ENCODE measurements at places on chromosomes 1 and 21.
A peak's percentile ranks its signal among the peaks of the same experiment; 100 is the strongest.

DNA sequence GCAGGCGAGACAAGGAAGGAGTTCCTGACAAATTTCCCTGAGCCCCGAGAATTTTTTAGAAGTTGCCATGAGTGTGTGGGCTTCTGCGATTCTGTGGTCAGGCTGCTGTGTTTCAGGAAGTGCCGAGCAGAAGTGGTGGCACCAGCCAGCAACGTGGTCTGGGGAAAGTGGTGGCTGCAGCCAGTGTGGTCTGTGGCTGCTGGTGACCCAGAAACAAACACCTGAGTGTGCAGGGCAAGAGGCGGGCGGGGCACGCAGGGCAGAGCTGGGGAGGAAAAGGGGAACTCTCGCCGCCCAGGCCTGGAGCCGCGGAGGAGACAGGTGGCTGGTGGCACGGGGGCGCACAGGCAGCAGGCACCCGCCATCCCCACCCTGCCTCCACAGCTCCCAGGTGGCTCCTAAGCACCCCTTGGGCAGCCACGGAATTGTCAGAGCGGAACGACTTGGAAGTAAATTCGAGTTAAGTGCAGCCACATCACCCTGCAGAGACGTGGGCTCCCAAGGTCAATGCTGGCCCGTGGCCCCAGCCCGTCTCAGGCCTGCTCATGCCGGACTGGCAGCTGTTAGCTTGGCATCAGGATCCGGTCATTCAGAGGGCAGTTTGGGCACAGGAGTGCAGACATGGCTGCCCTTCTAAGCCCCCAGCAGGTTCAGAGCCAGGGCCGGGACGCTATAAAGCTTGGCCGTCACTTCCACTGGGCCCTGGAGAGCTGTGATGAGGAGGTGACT is 25.1 kb downstream of the PRDM16 start:
- DNase-seq, result no peak

GRCh38 chr21:33750017-33750416 is 107.7 kb downstream of the ITSN1 start:
- no peak for DNase-seq

- DNase-seq, result peak; percentile 90
Measured at GRCh38 chr1:28369371-28370238, at the start of gene PHACTR4. PHACTR4 (plus strand) TSS chr1:28369740; CDS start chr1:28407448, 37,708 bp downstream.

DNA sequence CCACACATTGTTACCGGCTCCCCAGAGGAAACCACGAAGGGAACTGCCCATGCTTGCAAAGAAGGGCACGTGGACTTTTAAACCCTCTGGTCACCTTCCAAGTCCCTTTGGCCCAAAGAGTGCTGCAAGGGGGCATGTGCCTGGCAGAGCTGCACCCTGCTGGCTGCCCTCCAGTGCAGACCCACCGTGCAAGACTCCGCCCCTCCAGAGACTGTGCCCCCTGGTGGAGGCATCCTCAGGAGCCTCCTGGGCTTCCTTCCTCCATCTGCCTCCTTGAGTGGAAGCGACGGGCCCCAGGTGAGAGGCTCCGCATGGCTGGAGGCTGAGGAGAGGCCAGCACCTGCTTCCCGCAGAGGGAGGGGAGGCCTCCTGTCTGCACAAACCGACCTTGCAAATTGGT is 100.6 kb downstream of the CRYAA start:
- no peak for DNase-seq

DNA sequence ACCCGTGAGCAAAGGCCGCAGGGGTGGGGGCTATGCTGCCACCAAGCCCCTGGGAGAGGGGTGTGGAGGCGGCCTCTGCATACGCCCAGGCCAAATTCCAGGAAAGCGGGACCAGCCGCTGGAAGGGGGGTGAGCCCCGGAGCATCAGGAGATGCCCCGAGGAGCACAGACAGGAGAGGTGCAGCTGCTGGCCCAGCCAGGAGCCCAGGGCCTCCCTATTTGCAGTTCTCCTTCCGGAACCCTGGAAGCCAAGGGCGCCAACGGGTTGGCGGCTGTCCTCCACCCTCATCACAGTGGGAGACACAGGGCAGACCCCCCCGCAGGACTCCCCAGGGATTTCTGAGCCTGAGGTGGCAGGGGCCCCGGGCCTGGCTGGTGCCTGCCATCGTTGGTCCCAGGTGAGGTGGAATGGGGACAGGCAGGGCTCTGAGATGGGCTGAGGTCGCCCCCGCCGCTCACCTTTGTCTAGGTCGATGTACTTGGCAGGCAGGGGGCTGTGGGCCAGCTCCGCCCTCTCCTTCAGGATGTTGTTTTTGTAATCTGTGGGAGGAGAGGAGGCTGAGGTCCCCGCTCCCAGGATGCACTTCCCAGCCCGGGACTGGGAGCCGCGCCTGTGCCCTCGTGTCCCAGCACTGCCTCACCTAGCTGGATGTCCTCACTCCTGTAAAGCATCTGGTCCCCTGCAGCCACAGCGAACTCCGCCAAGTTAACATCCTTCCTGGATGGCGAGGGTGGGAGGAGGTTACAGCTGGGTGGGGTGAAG is 4.4 kb upstream of the DVL1 start:
- DNase-seq, result no peak

GRCh38 chr21:14977814-14978213 is 87.0 kb downstream of the NRIP1 start:
- DNase-seq, result no peak

- peak; percentile 25 for DNase-seq
Measured at GRCh38 chr1:248872752-248873408, 14.0 kb upstream of the ZNF692 start.

All from AML-193 (cell line).